ENCODE measurements at places on chromosomes 2 and 18.
A peak's percentile ranks its signal among the peaks of the same experiment; 100 is the strongest.

GRCh38 chr2:190468814-190469569, 60.8 kb downstream of the MFSD6 start:
- peak; percentile 93 for DNase-seq

DNA sequence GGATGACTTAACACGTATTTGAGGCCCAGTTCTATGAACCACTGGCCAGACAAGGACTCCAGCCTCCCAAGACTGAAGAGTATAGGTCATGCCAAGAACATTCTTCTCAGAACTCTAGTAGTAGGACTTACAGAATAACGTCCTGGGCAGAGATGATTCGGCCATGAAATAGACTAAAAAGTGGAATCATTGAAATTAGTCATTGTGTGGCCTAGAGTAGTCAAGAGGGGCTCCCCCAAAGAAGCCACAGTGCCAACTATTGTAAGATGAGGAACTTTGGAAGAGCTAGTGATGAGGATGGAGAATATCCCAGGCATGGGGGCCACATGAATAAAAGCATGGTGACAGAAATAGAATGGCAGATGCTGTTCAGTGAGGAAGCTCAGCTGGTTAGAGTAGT, 101.1 kb downstream of the TRIB2 start:
- DNase-seq = no peak

GRCh38 chr18:48805826-48806535, 144.8 kb downstream of the SMAD7 start:
- peak; percentile 4 for DNase-seq

DNA sequence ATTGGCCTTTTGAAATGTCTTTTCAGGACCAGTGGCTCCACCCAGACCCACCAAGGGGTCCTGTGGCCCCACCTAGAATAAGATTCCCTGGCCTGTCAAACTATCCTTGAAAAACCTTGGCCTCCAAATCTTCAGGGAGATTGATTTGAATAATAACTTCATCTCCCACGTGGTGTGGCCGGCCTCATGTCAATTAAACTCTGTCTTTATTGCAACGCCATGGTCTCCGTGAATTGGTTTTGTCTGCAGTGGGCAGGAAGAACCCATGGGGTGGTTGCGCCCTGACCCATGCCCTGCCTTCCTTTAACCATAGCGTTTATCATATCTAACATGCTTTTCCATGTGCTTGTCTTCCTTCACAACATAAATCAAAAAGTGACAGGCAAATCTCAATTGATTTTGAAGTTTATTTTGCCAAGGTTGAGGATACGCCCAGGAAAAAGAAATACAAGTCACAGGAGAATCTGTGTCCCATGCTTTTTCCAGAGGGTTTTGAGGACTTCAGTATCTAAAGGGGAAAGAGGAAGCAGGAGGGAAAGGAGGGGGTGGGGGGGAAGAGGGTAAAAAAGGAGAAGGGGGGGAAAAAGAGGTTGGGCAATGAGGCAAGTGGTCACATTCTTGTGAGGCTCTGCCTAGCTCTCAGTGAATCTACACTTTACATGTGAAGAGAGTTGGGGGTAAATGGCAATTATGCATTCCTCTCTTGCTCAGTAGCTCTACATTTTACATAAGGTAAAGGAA, 66.5 kb upstream of the CABLES1 start:
- DNase-seq = no peak

- no peak for DNase-seq
Measured at GRCh38 chr2:241645056-241645914, 7.8 kb downstream of the ATG4B start.

GRCh38 chr2:178891265-178891958, 84.2 kb upstream of the TTN start:
- DNase-seq = peak; percentile 65

GRCh38 chr2:230227216-230227615, 1.7 kb downstream of the SP140 start:
- no peak for DNase-seq

DNA sequence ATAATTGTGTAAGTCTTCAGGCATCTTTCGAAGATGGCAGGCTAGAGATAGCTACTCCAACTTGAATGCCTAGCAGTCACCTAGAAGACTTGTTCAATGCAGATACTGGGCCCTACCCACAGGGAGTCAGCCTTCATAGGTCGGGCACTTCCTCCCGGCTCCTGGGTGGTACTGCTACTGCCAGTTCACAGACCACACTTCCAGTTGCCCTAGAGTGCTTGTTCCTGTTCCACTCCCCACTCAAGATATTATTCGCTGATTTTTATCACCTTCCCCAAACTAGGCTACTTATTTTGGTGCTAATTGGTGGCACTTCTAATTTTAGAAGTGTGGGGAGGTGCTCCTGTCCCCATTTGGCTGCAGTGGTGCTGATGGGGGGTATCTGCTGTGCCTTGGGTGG, 34.2 kb downstream of the INPP4A start:
- no peak for DNase-seq

GRCh38 chr2:218008060-218009040, 5.6 kb upstream of the TNS1 start:
- peak; percentile 74 for DNase-seq

GRCh38 chr2:12106440-12107080, 360.1 kb downstream of the LPIN1 start:
- DNase-seq = peak; percentile 80

Measured in right hindlimb (tissue), 1 donor.